Stimulated activated memory B cell treated with anti-CD40 and anti-IgM and Interleukin-4, amounts not matched to agents 10 μg/mL and 1 μg/mL and 100 μg/mL, for 72 hours (primary cell): ENCODE measurements at places on chromosomes 7 and 10.

- ATAC-seq: no peak
Observed at GRCh38 chr7:141181812-141182211, 107.9 kb downstream of the TMEM178B start.

DNA sequence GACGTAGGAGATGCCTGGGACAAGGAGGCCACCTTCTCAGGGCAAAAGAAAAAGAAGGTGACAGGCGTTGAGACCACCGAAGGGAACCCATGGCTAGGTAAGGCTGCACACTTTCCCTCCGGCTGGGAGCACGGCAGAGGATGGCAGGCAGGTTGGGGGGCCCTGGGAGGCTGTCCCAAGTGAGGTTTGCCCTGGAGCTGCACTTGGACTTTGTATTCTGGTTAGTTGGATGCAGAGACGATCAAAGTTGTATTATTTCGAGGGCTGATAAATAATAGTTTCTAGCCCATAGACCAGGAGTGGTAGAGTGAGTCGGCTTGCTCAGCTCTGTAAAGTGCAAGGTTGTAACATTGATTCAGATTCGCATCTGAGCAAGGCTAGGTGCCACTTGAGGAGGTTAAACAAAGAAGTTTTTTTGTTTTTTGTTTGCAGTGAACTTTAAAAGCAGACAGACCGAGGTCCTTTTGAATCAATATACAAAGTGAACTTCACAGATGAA lies 608 bp downstream of the ENTPD7 start:
- ATAC-seq: no peak

- no peak for ATAC-seq
Observed at GRCh38 chr10:113345826-113346624, 206.8 kb upstream of the HABP2 start.

- no peak for ATAC-seq
Observed at GRCh38 chr10:99769706-99770105, 12.7 kb upstream of the ABCC2 start.

GRCh38 chr10:118832241-118832651 lies 77.5 kb upstream of the CACUL1 start:
- ATAC-seq: no peak

DNA sequence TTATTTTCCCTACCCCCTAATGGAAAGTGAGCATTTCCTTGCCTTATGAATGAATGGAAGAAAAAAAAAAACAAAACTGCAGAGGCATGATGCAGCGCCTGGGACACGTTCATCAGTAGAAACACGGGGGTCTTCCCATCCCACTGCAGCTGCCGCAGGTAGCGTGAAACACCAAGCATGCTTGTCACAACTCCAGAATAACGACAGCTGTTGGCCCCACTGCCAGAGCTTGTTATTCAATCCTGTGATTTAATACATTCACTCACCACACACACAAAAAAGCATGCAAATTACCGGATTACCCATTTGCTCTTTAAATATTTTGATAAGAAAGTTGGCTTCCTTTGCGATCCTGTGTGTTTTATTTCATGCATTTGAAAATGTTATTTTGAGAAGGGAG lies 48.4 kb upstream of the GNA12 start:
- no peak for ATAC-seq

- no peak for ATAC-seq
Observed at GRCh38 chr7:99539213-99539811, 12.6 kb downstream of the FAM200A start.

DNA sequence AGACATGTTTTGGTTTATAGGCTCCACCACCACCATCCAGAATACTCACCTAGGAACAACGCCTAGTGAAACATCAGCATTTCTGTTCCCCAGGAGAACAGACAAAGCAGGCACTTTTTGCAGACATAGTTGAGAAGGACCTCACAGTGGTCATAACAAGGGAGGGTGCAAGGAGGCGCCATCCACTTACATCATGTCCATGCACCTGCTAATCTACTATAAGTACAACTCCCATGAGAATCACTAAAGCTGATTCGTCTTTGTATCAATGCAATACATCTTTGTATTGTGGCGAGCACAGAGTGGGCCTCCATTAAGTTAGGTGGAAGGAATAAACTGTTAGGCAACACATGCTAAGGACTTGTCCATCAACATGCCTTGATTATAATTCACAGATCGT lies 207.1 kb downstream of the KCNMA1 start:
- no peak for ATAC-seq

GRCh38 chr10:124725791-124726190 lies 18.4 kb downstream of the FAM53B start:
- no peak for ATAC-seq

GRCh38 chr10:124070666-124071065 lies 22.7 kb downstream of the CHST15 start:
- no peak for ATAC-seq

DNA sequence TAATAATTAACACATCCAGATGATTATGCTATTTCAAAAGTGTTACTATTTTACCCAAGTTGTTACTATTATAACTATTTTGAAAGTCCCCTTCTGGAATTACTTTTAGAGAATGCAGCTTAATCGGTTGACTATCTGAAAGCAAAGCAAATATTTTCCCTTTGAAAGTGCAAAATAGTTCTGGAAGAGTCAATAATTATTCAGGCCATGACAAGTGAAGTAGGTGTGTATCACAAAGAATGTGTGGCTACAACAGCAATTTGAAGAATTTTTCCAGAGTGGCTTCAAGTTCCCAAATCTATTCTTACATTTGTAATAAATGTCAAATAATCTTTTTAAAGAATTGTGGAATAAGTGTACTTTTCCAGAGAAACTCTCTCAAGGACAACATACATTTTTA lies 42.8 kb downstream of the RNLS start:
- no peak for ATAC-seq

GRCh38 chr7:95583834-95584621 lies 12.3 kb downstream of the PDK4 start:
- ATAC-seq: no peak

DNA sequence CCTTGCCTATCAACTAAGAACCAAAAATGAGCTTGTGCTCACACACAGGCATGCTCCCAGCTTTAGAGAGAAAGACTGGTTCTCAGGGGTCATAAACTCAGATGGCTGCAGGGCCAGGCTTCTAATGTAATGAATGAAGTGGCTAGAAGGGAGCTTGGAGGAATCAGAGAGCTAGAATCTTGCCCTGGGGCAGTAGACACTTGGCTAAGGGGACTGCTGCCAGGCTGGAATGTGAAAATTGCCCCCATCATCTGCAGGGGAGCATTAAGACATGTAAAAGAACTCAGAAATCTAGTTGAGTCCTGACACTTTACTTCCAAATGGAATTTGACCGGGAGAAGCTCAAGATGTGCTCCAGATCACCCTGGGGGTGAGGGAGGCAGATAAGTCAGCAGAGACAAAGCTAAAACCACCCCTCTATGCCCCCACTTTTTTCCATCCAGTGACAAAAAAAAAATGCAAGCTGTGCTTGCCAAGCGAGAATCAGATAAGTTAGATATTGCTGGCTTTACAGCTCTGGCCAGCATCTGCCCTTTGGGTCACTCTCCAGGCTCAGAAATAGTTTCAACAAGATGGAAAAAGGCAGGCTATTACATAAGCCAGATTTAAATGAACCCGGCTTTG lies 2.3 kb upstream of the SLC16A9 start:
- no peak for ATAC-seq

DNA sequence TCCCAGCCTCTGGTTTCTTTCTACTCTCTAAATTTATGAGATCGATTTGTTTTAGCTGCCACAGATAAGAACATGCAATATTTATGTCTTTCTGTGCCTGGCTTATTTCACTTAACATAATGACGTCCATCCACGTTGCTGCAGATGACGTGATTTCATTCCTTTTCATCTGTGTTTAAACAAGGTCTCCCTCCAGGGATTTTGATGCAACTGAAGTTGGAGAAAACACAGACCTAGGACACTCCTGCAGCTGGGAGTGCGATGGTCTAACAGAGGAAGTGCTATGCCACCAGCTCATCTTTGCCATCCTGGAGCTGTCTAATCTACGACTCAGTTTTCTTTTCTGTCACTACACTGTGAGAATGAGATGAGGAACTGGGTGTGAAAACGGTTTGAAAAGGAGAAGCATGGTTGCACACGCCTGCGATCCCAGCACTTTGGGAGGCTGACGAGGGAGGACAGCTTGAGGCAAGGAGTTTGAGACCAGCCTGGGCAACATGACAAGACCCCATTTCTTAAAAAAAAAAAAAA lies 1.5 kb upstream of the KCTD7 start:
- no peak for ATAC-seq

- ATAC-seq: no peak
Observed at GRCh38 chr7:79307376-79307775, 146.1 kb downstream of the MAGI2 start.

- ATAC-seq: no peak
Observed at GRCh38 chr10:34046506-34047034, 712.1 kb upstream of the NRP1 start.

GRCh38 chr10:30231709-30232108 lies 117.4 kb downstream of the MTPAP start:
- ATAC-seq: no peak

DNA sequence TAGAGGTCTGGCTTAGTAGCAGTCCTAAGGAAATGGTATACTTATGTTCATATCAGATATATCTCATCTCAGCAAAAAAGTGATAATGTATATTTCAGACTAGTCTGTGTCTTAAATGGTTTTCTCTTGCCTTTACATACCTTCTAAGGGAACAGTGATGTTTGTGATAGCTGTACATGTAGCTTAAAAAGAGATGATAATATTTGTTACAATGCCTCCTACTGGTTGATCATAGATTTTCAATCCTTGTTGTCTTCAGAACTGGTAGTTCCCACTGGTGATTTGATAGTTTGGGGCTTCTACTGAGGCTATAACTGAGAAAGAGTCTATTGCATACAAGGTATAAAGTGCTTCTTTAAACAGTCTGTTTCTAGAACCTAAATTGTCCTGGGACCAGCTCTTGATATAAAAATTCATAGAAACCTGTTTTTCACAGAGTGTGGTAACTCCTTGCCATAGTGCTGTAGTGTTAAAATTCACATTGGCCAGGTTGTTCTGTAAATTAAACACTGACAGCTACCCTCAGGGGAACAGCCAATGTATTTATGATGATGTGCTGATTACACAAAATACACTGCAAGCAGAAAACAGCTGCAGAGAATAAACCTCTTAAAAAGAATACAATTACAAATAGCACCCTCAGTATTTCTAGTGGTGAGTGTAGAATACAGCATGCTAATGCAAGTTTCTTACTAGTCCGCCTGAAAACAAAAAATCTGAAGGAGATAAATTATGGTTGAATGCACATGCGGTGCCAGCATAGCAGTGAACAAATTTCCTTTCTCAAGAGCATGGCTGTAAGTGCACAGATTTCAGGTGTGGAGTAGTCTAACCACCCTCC lies 90.3 kb downstream of the BTRC start:
- ATAC-seq: no peak

GRCh38 chr7:143042790-143043271 lies 9.3 kb upstream of the OR6V1 start:
- ATAC-seq: no peak

DNA sequence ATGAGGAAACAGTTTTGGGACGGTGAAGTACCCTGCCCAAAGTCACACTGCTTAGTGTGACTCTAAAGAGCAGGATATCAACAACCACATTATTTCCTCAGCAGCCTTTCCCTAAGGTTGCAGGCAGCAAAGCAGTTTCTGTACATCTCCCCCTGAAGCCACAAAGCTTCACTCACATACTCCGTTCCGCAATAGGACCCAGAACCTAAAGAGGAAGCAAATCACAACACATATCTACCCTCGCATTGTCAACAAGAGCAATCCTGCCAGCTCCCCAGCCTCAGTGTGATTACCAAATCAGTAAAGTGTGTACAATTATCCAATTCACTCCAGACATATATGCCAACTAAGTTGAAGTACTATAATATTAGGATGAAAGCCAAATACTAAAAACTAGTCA lies 30.8 kb downstream of the VAX1 start:
- no peak for ATAC-seq

DNA sequence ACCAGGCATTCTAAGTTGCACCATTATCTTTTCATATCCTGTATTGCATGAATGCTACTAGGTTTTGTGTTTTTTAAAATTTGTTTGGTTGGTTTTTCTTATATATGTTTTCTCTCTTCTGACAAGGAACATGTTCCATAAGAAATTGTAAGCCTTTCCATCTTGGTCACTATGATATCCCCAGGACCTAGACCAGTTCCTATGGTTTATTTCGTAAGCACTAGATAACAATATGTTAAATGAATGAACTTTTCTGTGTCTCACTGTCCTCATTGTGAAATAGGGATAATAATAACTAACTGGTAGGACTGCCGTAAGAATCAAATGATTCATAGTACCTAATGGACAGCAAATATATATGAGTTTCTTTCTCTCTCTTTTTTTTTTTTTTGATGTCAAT lies 146.3 kb downstream of the SEMA3E start:
- no peak for ATAC-seq

DNA sequence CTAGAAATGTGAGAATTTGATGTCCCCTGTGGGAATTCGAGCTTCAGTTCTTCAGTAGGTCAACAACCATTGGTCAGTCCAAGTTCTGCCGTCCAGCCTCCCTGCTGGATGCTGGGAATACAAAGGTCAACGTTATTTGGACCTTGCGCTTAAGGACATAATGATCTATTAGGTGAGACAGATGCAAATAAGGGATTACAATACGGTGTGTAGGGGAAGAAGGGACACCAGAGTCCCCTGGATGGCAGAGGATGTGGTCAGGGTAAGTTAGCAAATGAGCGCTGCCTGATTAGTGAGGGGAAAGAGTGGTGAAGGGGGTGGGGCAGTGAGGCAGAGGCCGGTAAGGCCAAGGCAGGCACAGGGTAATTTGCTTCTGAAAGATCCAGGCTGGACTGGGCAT lies 16.2 kb downstream of the CCNY start:
- peak; percentile 79 for ATAC-seq

GRCh38 chr7:5567790-5568189 lies 144.2 kb upstream of the TNRC18 start:
- no peak for ATAC-seq

GRCh38 chr7:11009631-11010030 lies 36.0 kb downstream of the PHF14 start:
- ATAC-seq: no peak

- ATAC-seq: no peak
Observed at GRCh38 chr10:118835682-118836326, 81.0 kb upstream of the CACUL1 start.

GRCh38 chr7:30764030-30764975 lies 6.9 kb upstream of the MINDY4 start:
- ATAC-seq: no peak

DNA sequence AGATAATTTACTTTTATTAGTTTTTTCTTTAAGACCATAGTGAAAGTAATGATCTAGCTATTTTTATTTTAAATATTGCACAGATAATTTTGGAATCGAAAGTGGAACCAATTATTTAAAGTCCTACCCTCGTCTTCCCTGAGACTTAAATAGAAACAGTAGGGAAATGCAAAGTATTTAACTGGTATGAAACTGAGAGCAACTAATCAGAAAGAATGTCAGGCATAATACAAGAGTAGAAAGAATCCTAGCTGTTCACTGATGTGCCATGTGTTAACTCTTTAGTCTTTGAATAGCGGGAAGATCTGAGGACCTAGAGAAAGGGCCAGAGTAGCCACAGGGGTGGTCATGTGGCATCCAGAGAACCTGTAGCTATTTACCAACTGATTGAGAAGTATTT lies 630.0 kb downstream of the NRG3 start:
- no peak for ATAC-seq

- ATAC-seq: no peak
Observed at GRCh38 chr7:4299431-4299830, 382.7 kb upstream of the FOXK1 start.

GRCh38 chr7:106891548-106892410 lies 26.7 kb downstream of the PIK3CG start:
- ATAC-seq: no peak
